ENCODE measurements at places on chromosomes 3 and 15. TPM values are rescaled to one million over a fixed set of nuclear protein-coding genes. Genes with fewer than 3 reads are reported as not detected.
A peak's percentile ranks its signal among the peaks of the same experiment; 100 is the strongest.

Gene DZIP3
- total RNA-seq, result 4.7 TPM

Gene PARL
- 89.5 TPM for total RNA-seq

Gene LRRN1
- total RNA-seq, result 0.05 TPM

Gene FAM174B
- total RNA-seq, result 1.9 TPM

Gene EFCAB12
- total RNA-seq, result 0.40 TPM

Gene CCDC9B
- total RNA-seq, result 0.54 TPM

Gene AHSG
- not detected for total RNA-seq

Gene KBTBD13
- not detected for total RNA-seq

Gene SSUH2
- total RNA-seq, result 0.19 TPM

DNA sequence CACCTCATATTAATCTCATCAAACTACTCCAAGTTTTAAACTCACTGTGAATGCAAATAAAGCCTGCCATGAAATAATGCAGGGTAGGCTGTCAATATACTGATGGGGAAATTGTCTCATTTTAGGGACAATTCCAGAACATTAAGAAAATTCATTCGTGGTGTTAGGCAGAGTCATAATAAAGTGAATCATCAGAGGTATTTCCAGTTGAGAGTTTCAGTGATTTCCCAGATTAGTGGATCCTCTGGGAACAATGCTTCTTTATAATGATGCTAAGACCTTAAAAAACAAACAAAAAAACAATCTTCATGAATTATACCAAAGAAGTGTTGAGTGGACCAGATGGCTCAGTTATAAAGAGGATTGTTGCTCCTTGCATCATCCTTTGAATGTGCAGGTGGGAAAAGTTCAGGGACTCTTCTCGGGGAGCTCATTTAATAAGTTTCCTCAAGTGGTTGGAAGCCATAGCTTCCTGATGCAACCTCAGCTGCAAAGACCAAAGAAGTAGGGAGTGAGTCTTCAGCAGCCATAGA lies 360.9 kb upstream of the TRIM42 start:
- DNase-seq, result no peak

DNA sequence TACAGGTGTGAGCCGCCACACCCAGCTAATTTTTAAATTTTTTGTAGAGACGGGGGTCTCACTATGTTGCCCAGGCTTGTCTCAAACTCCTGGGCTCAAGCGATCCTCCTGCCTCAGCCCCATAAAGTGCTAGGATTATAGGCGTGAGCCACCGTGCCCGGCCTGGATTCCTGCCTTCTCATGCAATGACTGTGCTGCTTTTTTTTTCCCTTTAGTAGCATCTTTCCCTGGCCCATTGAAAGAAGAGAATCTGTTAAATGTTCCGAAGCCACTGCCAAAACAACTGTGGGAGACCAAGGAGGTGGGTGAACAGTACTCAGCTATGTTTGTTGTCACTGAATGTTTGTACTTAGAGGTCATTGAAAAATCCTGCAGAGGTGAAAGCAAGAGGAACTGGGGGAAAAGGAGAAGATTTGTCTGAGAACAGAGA lies 88.0 kb downstream of the CRTC3 start:
- DNase-seq, result no peak

GRCh38 chr15:44712346-44713005 lies 1.2 kb downstream of the B2M start:
- DNase-seq, result peak; percentile 93

- DNase-seq, result no peak
Measured at GRCh38 chr3:164113371-164114332, 964.6 kb downstream of the SI start.

- no peak for DNase-seq
Measured at GRCh38 chr15:100653608-100654007, 51.2 kb downstream of the ASB7 start.

DNA sequence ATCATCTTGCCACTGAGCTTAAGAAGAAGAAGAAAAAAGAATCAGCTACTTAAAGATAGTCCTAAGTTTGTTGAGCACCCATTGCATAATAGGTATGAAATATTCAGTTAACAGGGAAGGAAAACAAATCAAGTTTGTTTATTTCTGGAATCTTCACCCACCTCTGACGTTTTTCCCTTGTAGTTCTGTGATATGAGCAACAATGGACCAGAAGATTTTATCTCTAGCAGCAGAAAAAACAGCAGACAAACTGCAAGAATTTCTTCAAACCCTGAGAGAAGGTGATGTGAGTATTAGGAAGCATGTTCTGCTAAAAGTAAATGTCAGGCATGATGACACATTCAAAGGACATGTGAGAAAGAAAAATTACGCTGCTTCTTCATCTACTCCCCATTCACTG lies 3.7 kb downstream of the FANCI start:
- no peak for DNase-seq

DNA sequence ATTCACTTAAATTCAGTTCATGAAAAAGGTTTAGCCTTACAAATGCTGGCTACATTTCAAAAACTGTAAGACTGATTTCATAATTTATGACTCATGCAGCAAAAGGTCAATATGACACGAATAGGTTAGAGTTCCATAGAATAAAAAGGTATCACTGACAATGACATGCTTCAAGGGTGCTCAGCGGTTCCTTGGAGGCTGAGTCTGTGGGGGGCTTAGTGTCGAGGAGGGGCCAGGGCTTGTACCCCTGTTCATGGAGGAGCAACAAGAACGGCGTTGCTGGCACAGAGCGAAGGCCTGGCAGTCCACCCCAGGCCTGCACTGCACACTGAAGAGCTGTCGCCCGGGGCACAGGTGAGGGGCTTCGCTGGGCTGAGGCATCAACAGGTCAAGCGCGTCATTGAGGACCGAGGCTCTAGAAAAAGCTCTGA lies 174.2 kb downstream of the NR1D2 start:
- no peak for DNase-seq

DNA sequence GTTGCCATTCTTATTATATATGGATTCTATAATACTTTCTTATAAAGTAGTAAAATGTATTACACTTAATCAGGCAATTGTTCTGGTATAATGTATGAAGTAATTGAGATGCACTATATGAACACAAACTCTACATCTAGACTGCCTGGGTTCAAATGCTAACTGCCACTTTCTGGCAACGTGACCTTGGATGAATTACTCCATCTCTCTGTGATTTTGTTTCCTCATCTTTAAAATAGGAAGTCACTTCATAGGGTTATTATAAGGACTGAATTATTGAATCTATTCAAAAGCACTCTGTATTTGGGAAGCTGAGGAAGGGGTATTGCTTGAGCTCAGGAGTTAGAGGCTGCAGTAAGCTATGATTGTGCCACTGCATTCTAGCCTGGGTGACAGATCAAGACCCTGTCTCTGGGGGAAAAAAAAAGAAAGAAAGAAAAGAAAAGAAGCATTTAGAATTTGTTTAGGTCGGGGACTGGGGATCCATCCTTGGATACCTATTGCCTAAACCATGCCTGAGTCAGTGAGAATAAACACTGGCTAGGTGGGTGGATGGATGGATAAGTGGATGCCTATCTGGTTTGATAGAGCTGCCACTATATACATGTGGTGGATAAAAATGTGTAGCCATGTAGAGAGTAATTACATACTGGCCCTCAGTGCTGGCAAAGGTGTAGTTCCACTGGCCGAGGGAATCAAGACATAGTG lies 2.5 kb downstream of the TM4SF1 start:
- DNase-seq, result no peak

DNA sequence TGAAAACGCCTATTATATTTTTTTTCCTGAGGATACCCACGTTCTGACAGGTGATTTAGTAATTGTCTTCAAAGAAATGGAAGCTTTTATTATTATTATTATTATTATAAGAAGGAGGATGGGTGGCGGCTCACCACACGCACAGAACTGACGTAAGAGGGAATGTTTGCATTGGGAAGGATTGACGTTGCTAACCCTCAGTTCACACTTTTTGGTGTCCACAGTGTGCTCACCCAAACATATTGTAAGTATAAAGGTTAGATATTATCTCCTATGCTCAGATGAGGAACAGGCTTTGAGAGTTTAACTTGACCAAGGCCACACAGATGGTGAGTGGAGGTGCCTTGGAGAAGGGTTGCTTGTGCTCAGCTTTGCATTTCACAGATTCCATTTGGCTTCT lies 533.5 kb upstream of the TBL1XR1 start:
- DNase-seq, result no peak

DNA sequence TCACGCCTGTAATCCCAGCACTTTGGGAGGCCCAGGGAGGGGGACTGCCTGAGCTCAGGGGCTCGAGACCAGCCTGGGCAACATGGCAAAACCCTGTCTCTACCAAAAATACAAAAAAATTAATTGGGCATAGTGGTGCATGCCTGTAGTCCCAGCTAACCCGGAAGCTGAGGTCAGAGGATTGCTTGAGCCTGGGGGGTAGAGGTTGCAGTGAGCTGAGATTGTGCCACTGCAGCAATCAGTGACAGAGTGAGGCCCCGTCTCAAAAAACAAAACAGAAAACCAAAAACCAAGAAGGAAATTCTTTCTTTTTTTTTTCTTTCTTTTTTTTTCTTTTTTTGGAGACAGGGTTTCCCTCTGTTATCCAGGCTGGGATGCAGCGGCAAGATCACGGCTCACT lies 3.5 kb downstream of the SPATA12 start:
- no peak for DNase-seq

DNA sequence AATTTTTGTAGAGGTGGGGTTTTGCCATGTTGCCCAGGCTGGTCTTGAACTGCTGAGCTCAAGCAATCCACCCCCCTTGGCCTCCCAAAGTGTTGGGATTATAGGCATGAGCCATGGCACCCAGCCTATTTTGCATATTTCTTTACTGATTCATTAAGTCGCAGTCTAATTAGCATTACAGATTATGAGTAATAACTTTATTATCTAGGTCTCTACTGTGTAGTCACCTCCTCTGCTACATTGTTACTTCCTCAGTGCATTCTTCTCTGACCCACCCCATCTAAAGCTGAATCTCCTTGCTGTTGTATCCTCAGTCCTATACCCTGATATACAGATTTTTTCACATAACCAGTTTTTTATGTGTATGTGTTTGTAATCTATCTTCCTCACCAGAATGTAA lies 61.7 kb downstream of the TFDP2 start:
- DNase-seq, result no peak

DNA sequence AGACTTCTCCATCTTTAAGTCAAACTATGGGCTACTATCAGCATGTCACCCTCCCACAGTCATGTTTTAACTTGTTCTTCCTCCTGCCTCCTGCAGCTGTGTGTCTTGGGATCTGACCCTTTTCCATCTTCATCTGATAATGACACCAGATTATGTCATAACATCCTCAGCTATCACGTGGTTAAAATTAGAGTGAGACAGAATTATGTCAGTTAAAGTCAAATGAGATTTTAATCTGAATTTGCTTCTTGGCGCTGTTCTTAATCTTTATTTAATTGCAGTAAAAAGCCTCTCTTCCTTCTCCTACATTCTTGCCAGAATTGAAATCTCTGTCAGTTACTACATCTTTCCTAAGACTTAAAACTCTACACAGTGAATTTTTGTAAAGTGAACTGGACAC lies 107.2 kb downstream of the ARPP21 start:
- DNase-seq, result no peak

DNA sequence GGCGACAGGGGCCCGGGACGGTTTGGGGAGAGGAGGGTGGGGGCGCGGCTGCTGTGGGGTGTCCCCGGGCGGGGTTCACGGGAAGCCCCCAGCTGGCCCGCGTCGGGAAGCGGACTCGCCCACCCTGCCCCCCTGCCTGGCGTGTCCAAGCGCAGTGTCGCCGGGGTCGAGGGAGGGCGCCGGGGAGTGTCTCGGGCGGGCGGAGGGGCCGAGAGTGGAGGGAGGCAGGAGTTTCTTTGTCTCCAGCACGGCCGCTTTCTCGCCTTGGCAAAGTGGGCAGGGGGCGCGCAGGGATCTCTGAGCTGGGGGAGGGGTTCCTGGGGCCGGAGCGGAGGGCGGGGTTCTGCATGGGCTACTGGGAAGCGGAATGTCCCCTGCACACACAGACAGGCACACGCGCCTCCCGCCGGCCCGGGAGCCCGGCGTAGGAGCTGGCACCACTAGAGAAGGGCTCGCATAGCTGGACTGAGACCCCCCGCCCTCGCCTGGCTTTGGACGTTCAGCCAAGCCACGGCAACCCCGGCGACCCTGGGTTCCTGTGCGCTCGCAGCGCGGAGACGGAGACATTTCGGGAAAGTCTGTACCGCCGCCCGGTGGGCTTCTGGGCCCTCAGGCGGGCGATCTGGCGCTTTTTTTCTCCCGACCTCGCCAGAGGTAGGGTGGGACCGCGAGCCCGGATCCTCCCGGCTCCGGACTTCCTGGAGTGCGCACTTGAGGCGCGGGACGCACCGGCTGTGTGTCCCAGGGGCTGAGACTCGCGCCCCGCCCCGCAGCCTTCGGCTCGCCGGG lies 822 bp downstream of the ST8SIA2 start:
- no peak for DNase-seq

DNA sequence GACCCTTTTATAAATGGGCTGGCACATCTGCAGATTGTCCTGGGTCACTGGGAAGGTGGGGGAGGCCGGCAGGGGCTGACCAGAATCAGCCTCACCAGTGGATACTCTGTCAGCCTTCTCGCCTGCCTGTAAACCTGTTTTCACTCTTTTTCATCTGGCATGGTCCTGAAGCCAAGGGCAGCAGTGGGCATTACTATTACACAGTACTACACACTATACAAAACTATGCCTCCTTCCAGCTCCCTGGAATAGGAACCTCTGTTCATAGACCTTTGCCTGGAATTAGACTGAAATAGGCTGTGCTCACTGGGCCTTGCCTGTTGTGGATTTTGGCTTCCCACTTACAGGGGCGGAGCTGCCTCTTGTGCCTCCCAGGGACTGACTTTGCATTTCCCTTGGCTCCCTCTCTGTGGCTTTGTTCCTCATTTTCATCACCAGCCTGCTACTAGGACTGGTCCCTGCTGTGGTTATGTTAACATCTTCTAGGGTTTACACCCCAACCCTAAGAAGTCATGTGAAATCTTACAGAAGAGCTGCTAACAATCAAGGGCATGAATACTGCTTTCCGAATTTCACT lies 120.7 kb downstream of the FNDC3B start:
- no peak for DNase-seq

DNA sequence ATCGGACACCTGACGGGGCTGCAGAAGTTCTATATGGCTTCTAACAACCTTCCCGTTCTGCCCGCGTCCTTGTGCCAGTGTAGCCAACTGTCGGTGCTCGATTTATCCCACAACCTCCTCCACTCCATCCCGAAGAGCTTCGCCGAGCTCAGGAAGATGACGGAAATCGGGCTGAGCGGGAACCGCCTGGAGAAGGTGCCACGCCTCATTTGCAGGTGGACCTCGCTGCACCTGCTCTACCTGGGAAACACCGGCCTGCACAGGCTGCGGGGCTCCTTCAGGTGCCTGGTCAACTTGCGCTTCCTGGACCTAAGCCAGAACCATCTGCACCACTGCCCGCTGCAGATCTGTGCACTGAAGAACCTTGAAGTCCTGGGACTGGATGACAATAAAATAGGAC lies 9.8 kb upstream of the LRRC34 start:
- no peak for DNase-seq

- no peak for DNase-seq
Measured at GRCh38 chr15:100097342-100098127, 244.2 kb downstream of the ADAMTS17 start.

- peak; percentile 66 for DNase-seq
Measured at GRCh38 chr3:32963871-32964270, 12.4 kb downstream of the CCR4 start.

GRCh38 chr3:120160050-120160449 lies 65.8 kb upstream of the GSK3B start:
- no peak for DNase-seq

All from activated CD4-positive, alpha-beta T cell treated with anti-CD3 and anti-CD28 coated beads, Interleukin-2, amount 10 ng/mL, durations not matched to agents 24 days and 14 days (primary cell).